Right cardiac atrium (tissue), 5 donors: ENCODE measurements at places on chromosomes 7 and 10. TPM values are rescaled to one million over a fixed set of nuclear protein-coding genes. Genes with fewer than 3 reads are reported as not detected.

DNA sequence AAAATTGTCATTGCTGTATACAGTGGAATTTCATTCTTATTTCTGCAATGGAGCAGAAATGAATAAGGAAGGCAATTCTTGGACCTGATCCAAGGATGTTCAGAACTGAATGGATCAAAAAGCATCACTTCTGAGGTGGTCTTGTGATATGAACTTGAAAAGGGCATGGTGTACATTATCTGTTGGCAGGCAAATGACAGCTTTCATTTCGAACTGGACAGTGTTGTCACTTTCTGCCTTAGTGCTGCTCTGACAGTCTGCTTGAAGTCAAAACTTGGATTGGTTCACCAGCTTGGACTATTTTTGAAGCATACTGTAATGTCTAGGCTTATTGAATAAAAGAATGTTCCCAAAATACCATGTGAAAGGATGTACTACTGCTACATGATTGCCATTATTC is 52.0 kb downstream of the VCL start:
- DNase-seq: no peak

DNA sequence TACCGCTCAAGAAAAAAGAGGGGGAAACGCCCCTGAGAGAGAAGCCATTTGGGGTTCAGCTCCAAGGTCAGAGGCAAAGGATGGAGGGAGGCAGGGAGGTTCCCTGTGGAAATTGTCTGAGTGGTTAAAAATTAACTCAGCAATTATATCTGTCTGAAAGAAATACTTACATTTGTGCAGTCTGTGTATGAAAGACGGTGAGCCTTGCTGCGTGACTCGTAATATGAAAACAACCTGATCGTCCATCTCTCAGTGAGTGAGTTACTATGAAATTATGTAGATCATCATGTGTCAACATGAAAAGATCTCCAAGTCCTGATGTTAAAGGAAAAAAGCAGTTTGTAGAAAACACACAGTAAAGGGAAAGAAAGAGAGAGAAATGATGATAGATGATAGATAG is 67.2 kb upstream of the FAM204A start:
- no peak for DNase-seq

GRCh38 chr10:10772411-10772810 is 245.3 kb upstream of the CELF2 start:
- no peak for DNase-seq

DNA sequence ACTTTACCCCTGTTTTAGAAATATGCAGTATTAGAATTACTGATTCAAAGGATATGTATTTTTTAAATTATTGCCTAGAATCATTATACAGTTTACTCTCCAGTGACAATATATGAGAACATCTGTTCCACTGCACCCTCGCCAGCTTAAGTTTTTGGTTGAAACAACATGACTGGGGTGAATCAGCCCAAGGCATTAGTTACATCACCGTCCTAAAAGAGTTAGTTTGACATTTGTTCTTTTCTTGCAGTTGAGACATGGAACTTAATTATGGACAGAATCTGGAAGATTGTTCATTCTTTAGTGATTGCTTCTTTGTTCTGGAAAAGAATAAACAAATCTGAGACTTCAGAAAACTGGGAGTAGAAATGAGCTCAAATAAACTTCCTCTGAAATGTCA is 167.3 kb upstream of the DKK1 start:
- DNase-seq: no peak

The LRGUK gene
- total RNA-seq: 0.17 TPM

The EPHB6 gene
- total RNA-seq: 8.0 TPM

The ZSCAN25 gene
- 9.6 TPM for total RNA-seq

The LRRC4 gene
- 3.5 TPM for total RNA-seq
